Activated naive CD4-positive, alpha-beta T cell treated with Interleukin-2 at 50 U/mL for 16 hours (primary cell): ENCODE measurements at places on chromosomes 7 and 10.

DNA sequence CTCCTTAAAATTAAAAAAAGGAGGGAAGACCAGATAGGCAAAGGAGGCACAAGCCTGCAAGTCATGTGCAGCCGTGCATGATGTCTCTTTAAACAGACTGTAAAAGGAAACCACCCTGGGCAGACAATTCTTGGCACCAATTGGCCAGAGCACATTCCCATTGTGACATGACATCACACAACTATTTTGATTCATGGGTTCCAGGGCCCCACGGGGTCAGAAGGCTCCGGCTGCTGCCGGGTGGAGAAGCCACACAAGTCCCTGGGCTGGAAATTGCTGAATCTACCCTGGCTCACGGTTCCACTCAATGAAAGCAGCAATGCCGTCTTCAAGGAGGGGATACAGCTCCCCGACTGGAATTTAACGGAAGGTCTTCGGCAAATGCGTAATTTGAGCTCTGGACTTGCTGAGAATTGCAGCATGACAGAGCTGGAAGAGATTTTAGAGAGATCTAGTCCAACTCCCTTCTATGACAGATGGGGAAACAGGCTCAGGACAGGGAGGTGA is 140.5 kb downstream of the PRKAG2 start:
- DNase-seq, result no peak

GRCh38 chr7:442457-442856 is 77.2 kb downstream of the PDGFA start:
- DNase-seq, result no peak

- no peak for DNase-seq
Measured at GRCh38 chr7:55409482-55410225, 44.5 kb downstream of the LANCL2 start.

DNA sequence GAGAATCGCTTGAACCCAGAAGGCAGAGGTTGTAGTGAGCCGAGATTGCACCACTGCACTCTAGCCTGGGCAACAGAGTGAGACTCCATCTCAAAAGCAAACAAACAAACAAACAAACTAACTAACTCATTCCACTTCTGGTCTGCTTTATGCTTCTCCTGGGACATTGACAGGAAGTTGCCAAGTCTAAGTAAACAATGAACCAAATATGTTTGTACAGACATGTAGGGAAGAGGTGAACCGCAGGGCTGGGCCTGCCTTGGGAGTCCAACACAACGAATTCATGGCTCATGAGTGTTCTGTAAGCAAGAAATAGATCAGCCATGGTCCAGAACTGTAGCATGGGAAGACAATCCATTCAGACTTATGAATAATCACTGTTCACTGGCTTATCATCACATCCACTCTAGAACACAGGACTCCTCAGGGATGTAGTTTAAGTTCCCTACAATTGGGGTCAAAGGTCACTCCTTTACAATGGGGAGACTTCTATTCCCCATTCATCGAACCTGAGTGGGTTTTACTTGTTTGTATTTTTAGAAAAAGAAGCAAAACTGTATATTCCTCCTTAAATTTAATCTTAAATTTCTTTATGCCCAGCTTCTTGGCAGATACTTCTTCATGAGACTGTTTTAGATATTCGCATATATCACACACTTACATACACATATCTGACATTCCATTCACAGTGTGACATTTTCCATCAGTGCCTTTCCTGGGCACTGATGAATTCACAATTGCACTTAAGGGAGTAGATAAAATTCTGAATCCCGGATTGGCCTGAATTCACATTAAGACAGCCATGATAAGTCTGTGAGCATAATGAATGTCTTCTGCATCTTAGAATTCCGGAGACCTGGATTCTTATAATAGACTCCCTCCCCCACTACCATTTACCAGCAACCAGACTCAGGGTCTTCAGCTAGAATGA is 159.1 kb upstream of the EEPD1 start:
- no peak for DNase-seq

DNA sequence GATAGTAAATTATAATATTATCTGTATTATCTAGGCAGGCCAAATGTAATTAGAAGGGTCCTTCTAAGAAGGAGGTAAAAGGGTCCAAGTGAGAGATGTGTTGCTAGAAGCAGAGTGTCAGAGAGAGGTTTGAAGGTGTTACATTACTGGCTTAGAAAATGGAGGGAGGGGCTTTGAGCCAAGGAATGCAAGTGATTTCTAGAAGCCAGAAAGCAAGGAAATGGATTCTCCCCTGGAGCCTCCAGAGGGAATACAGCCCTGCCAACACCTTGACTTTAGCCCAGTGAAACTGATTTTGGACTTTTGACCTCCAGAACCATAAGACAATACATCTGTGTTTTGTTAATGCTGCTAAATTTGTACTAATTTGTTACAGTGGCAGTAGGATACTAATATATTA is 97.9 kb upstream of the IL6 start:
- no peak for DNase-seq

- DNase-seq, result no peak
Measured at GRCh38 chr10:131474416-131474815, 162.9 kb upstream of the TCERG1L start.

GRCh38 chr10:99709480-99710229 is 22.3 kb downstream of the COX15 start:
- DNase-seq, result no peak

DNA sequence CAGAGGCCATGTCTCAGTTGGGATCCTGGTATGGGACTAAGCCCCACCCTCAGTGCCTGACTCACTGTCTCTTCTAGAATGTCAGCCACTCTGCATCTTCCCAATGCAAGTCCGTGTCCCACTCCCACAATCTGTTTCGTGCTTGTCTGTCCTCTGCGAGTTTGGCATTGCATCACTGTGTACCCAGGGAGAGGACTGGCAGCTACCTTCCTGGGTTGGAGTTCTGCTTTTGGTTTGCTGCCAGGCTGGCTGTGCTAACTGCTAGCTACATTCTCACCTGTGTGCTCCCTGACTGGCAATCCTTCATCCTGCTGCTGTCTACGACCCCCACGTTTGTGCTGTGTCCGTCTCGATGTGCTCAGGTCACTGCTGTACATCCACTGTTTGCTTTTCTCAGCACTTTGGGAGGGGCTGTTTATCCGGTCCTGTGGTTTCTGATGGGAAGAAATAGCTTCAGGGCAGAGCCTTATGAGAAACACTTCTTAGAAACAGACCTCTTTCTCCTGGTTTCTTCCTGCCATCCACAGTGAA is 56.0 kb upstream of the GLI3 start:
- no peak for DNase-seq

- no peak for DNase-seq
Measured at GRCh38 chr7:84245835-84246234, 51.2 kb upstream of the SEMA3A start.

- no peak for DNase-seq
Measured at GRCh38 chr10:118444069-118444468, 101.9 kb upstream of the FAM204A start.

DNA sequence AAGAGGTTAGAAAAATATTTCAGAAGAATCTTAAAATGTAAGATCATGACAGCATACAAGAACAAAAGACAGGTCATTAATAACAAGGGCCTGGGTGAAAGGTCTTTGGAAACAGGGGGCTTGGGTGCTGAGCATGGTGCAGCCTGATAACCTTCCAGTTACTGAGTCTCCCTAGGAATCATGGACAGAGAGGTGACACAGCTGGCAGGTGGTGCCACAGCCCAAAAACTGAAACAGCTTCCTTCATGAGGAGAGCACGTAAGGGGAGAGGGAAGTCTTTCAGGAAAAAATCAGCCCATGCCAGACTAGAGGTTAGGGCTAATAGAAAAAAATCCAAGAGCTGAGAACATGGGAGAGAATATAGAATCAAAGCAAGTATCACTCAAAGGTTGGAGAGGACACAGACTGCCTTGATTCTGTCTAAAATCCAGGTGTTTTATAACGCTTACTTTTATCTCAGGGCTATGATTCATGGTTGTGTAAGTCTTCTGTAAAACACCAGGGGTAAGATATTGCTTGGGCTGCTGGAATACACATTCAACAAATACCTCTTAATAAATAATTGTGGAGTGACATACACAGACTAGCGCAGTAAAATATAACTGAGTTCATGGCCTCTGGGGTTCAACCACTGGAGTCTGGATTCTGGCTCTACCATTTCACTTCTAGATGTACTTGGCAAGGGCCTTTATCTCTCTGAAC is 88.1 kb downstream of the SEMA3C start:
- no peak for DNase-seq

- no peak for DNase-seq
Measured at GRCh38 chr10:43253461-43254198, 13.2 kb downstream of the RASGEF1A start.

GRCh38 chr7:122412883-122413282 is 108.3 kb upstream of the FEZF1 start:
- no peak for DNase-seq

- no peak for DNase-seq
Measured at GRCh38 chr7:18425838-18426445, 69.6 kb upstream of the HDAC9 start.

DNA sequence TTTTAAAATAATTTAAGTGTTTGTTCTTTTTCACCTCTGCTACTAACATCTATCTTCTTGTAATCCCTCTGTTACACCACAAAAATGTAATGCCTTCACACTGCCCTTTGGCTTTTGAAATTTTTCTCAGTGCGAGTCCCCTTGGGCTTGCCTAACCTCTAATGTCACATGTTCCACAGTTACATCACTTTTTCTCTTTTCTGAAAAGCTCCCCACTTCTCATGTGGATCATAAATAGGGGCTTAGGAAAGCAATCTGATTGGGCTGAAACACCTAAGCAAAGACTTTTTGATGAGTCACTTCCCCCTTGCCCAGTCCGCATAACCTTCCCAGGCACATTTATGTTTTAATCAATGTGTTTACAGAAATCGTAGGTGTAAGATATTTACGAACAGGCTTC is 288.2 kb downstream of the IPMK start:
- DNase-seq, result no peak

GRCh38 chr7:18515067-18515466 is 19.5 kb downstream of the HDAC9 start:
- DNase-seq, result no peak

- no peak for DNase-seq
Measured at GRCh38 chr7:98251231-98251600, 816 bp downstream of the TECPR1 start.

GRCh38 chr10:118810796-118811505 is 56.2 kb upstream of the CACUL1 start:
- no peak for DNase-seq

- DNase-seq, result no peak
Measured at GRCh38 chr7:140610204-140611165, 30.1 kb downstream of the DENND2A start.

DNA sequence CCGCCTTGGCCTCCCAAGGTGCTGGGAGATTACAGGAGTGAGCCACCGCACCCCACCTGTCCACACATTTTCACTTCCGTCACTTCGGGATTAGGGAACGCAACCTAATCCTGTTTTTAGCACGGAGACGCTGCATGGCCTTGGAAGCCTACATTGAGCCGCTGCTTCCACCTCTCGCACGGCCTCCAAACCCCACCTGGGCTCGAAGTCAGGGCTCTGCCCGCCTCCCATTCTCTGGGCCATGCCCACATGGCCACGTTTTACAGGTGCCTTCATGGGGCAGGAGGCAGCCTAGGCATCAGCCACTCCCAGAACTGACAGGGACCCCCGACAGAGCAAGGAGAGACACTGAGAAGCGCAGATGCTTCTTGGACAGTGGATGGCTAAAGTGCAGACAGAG is 100.6 kb downstream of the OAT start:
- DNase-seq, result no peak

GRCh38 chr7:23191022-23191421 is 9.2 kb downstream of the NUP42 start:
- no peak for DNase-seq

DNA sequence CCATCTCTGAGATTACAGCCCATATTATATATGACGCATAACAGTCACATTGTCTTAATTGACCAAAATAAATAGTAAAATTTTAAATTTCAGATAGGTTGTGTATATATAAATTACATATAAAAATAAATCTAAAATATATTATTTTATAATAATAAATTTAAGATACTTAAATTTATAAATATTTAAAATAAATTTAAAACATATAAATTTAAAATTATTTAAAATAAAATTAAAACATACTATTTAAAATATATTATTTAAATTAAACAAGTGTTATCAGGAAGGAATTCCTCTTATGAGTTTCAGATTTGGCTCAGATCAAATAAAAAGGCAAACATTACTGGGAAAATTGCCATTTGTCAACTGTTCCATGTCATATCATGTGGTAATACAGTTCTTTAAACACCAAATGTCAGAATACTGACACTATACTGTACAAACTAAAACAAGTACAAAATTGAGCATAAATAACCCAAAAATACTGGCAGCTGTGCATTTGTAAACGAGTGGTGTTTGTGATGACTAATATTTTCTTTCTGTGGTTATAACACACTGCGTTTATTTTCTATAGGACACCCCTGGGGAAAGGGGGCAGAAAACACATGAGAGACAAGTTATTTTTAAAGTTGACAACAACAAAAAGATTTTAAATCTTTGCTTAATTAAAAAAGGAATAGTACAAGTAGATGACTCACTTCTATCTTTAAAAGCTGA is 71.3 kb upstream of the DGKB start:
- DNase-seq, result no peak

GRCh38 chr7:23264916-23265458 is 18.4 kb downstream of the GPNMB start:
- no peak for DNase-seq

DNA sequence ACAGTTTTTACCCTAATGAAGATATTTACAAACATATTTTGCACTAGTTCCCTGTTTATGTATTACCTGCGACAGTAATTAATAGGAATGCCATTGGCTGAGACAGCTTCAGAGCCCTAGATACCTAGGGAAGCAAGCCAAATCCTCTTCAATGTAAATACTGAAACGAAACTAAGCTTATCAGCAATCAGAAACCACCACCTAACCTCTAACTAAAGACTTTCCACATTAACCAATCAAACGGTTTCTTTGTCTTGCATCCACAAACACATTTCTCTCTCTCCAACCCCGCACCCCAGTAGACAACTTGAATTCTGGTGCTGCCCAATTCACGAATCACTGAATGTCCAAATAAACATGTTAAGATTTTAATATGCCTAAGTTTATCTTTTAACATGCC is 474.4 kb upstream of the C7orf33 start:
- DNase-seq, result no peak

DNA sequence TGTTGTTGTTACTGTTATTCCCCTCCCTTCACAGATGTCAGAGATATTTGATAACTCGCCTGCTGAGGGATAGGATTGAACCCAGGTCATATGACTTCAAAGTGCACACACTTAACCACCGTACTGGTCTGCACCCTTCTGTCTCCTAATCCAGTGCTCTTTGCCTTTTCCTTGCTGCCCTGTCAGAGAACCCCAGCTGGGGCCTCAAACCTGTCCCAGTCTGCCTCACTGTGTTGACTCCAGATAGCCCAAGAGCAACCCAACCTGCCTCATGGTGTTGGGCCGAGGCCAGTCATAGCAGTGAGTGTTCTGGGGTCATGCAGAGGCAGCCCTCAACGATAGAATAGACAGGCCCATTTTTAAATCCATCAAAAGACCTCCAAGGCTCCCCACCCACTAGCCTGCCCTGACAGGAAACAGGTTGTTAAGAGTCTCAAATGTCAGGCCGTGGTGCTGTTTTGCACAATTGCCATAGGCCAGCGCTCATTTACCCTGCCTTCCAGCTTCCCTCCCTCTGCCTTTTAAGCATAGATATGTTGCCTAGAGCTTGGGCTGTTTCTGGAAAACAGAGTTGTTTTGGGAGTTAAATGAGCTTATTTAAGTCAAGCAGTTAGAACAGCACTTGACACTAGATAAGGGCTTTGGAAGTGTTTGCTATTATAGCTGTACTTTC is 37.0 kb upstream of the PDCD4 start:
- DNase-seq, result no peak

GRCh38 chr7:108291791-108292440 is 161.8 kb upstream of the LAMB4 start:
- no peak for DNase-seq
